ENCODE measurements at places on chromosomes 1 and 21.
A peak's percentile ranks its signal among the peaks of the same experiment; 100 is the strongest.

DNA sequence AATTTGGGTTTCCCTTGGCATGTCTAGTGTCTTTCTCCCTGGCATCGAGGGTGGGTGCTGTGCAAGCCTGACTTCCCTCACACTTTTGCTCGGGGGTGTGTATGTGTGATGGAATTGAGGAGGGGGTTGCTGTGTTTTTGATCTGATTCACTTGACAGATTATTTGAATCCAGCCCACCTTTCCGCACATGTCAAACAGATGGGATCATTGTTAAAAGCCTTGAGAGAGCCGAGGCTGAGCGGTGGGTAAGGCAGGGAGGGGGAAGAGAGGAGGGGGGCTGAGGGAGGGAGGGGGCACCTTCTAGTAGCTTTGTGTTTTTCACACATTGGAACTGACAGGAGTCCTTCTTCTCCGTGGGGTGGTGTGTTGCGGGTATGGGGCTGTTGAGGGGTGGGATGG is 90.0 kb downstream of the PAPPA2 start:
- DNase-seq = peak; percentile 31

DNA sequence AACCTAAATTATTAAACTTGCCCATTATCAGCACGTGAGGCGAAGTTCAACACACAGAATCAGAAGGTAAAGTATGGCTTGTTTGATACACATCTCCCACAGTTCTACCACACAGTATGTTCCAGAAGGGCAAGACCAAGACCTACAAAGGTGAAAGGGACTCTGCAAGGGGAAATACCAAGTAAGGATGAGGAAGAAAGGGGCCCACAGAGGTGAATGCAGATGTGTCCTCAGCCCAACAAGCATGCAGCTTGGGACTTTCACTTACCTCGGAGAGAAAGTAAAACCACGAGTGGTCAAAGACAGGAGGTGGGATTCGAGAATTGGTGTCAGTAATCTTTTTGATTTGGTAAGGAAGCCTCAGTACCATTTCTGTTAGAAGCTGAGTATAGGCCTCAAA is 85.8 kb downstream of the UBR4 start:
- no peak for DNase-seq

- no peak for DNase-seq
These were observed 81.3 kb upstream of the PPIH start for GRCh38 chr1:42576935-42577334.

DNA sequence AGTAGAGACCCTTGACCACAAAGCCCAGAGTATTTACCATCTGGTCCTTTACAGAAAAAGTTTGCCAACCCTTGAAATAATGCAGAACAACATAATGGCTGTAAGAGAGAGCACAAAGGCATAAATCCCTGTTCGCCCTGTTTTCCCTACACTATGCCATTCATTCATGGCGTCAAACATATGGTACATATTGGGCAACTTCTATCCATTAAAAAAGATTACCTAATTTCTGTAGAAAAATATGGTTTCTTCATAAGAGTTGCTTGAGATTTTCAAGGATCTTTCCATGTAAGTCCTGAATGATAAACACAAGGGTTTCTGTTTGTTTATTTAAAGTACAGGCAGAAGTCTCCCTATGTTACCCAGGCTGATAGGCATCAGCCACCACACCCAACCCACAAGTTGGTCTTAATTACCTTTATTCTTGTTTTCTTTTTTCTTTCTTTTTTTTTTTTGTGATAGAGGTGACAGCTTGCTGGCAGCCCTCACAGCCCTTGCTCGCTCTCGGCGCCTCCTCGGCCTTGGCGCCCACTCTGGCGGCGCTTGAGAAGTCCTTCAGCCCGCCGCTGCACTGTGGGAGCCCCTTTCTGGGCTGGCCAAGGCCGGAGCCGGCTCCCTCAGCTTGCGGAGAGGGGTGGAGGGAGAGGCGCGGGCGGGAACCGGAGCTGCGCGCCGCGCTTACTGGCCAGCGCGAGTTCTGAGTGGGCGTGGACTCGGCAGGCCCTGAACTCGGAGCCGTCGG is 68.3 kb upstream of the NR5A2 start:
- DNase-seq = no peak

GRCh38 chr1:221439747-221440501 is 302.0 kb downstream of the DUSP10 start:
- peak; percentile 40 for DNase-seq

DNA sequence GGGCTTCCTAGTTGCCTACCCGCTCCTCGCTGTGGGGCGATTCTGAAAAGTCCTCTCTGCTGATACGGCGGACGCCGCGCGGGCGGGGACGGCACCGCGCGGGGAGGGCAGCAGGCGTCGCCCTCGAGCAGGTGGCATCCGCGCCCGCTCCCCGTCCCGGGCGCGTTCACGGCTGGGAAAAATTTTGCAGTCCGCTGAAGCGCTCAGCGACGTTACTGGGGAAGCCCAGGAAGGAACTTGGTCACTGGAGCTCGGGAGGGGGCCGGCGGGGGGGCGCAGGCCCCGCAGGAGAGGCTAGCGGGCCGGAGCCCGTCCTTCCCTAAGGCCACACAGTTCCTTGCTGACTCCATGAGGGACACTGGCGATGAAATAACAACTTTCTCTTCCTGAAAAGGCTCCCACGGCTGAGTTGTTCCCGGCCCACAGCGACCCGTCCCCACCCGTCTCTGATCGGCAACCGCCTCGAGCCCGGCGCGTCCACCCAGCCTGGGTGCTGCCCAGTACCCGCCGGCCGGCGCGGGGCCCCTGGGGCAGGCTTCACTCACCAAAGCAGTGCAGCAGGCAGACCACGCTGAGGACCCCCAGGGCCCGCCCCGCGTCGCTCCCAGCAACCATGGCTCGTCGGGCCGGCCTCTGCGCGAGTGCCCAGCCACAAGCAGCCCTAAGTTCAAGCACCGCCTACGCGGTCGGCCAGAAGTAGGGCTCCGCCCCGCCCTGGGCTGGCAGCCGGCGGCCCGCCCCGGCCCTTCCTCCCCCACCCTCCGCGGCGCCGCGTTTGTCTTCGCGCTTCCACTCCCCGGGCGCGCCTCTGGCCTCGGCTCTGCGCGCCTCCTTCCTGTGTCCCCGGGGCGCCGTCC is at the start of gene CD58:
CD58 (minus strand) TSS at position 669 of the 857 bp plus-strand sequence; CDS start at position 615, 54 bp downstream.
- peak; percentile 93 for DNase-seq

GRCh38 chr1:182083851-182084486 is 22.5 kb upstream of the ZNF648 start:
- no peak for DNase-seq

DNA sequence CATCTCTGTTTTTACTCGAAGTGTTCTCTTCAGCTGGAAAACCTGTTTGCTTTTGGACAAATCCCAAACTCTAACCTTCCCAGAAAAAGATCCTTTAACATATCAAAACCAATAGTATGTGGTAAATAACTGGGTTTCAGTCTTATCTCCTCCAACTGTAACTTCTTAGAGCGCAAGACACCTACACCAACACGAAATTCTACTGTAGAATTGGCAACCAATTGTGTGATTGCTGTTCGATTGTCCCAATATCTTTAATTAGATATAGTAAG is 5.8 kb upstream of the MPZL1 start:
- no peak for DNase-seq

DNA sequence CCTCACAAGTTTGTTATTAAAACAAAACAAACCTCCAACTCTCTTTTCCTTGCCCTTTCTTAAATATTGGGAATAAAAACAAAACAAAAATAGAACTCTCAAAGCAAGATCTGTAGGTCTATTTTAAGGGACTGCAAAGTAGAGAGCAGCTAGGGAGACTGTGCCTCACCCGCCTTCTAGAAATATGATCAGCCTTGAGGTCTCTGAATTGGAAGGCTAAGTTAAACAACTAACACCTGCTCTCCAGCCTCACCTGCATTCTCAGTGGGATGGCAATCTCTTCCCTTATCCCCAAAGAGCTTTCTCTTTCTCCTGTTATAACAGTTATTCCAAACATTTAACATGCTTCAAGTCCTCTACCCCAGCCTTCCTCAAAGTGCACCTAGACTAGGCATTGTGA is 75.5 kb upstream of the TNR start:
- DNase-seq = no peak

DNA sequence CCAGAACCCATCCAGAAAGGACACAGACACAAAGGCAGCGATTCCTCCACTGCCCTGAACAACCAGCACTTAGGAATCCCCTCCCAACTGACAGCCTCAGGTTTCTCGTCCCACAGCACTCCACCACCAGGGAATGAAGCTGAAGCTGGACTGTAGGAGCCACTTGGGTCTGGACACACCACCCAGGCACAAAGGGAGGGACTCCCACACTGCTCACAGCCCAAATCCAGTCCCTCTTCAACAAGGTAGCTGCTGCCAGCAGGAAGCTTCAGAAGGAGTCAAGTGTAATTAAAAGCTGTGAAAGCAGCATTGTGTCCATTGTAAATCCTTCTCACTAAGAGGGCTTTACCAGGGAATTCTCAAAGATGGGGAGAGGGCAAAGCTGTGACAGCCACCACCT is 29.0 kb downstream of the LMX1A start:
- no peak for DNase-seq

GRCh38 chr1:230303069-230303468 is 123.1 kb downstream of the PGBD5 start:
- no peak for DNase-seq

- DNase-seq = no peak
These were observed 456.0 kb upstream of the PKN2 start for GRCh38 chr1:88228114-88228513.

GRCh38 chr1:173347282-173347818 is 129.8 kb upstream of the PRDX6 start:
- no peak for DNase-seq

DNA sequence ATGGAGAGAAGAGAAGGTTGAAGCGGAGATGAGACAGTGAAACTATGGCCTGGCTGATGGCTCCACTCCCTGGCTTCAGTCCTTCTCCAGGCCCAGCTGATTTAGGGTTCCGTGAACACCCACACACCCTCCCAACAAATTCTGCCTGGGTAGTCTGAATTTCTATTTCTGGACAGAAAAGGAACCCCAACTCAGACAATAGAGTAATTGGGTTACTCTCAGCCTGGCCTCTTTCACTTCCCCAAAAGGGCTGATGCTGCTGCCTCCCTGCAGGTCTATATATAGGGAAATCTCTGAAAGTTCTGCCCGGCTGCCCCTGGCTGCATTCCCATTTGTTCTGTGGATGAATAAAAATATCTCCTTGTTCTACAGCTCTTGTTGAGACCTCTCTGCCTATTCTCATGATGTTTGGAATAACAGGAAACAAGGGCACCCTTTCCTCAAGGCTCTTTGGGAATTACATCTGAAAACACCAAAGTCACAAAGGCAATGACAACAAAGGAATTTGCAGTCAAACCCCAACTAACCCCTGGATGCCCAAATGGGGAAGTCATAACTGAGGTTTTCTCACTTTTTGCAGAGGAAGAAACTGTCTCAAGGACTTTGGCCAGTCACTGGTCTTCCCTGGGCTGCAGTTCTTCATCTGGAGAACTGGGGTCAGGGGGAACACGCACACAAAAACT is 11.4 kb upstream of the ZSCAN20 start:
- DNase-seq = peak; percentile 53

GRCh38 chr1:227913396-227913763 is 34.4 kb downstream of the WNT9A start:
- no peak for DNase-seq

GRCh38 chr1:235625340-235625739 is 24.2 kb downstream of the GNG4 start:
- no peak for DNase-seq

- DNase-seq = peak; percentile 71
These were observed 12.9 kb downstream of the PI4KB start for GRCh38 chr1:151314137-151314875.

DNA sequence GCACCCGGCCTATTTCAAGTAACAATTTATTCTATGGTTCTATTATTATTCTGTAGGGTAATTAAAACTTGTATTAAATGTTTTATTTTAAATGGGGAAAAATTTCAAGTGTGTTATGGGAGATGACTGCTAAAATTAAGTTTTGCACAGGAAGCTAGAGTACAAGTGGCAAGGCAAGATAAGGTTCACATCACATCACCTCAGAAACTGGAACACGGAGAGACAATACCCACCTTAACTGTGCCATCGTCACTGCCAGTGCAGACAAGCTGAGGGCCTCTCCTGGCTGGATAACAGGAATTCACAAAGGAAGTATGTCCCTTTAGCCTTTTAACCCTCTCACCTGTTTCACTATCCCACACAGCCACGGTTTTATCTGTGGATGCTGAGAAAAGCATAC is 7.6 kb downstream of the SNRNP40 start:
- DNase-seq = no peak

DNA sequence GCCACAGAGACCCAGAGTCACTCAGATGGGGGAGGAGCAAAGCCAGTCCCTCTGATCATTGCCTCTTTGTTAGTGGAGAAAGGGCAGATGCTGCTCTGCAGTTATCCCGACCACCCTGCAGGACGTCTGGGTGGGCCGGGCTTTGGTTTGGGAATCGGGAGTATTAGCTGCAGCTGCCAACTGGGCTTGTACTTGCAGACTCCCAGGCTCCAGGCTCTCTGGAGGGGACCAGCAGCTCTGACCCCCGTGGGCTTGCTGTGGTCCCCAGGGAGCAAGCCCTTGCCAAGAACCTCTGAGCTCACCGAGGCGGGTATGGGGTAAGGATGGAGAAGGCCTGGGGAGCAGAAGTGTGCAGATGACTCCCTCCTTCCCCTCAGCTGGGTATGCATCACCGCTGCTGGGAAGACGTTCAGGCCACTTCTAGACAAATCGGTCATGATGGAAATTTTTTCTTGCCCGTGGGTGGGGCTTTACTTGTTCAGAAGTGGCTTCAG is 21.6 kb downstream of the MAPKAPK2 start:
- peak; percentile 66 for DNase-seq

GRCh38 chr1:97204468-97204867 is 482.9 kb downstream of the PTBP2 start:
- no peak for DNase-seq

- DNase-seq = peak; percentile 46
These were observed 219.7 kb downstream of the NFIA start for GRCh38 chr1:61301824-61302657.

DNA sequence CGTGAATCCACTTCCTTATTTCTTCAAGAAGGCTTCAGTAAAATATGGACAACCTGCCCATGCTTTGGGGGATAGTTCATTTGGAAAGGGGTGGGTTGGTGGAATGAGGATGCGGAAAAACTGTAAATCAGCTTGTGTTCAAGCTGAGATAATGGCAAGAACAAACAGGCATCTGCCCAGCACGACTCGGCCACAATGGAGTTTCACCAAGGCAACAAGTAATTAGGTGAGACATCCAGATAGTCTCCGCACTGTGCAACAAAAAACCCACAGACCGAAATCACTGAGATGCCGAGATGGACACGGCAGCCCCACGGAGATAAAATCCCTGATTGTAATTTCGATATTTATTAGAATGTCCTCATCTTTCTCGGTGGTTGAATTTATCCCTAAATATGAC is 455.2 kb downstream of the AJAP1 start:
- no peak for DNase-seq

- DNase-seq = no peak
These were observed 55.8 kb upstream of the DNAH14 start for GRCh38 chr1:224873434-224874369.

DNA sequence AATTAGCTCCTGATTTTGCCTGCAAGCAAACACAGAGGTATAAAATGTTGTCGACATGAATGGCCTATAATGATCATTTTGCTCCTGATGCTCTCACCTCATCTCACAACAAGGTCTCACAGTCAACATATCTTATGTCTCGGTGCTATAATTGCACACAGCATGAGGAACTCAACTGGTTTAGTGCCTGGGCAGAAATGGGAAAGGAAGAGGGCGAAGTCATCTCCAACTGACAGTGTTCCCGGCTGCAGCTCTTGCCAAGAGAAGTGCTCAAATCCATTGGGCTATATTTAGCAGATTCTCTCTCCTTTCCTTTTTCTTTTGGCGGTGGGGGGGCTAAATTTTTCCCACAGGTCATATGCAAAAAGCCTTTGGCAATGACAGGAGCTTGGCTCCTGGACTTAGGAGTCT is 53.0 kb downstream of the SLC45A1 start:
- peak; percentile 68 for DNase-seq
